Activated naive CD8-positive, alpha-beta T cell treated with anti-CD3 and anti-CD28 coated beads, Interleukin-2, amount 10 ng/mL, durations not matched to agents 7 days and 5 days (primary cell): ENCODE measurements at places on chromosomes 1 and 21.

DNA sequence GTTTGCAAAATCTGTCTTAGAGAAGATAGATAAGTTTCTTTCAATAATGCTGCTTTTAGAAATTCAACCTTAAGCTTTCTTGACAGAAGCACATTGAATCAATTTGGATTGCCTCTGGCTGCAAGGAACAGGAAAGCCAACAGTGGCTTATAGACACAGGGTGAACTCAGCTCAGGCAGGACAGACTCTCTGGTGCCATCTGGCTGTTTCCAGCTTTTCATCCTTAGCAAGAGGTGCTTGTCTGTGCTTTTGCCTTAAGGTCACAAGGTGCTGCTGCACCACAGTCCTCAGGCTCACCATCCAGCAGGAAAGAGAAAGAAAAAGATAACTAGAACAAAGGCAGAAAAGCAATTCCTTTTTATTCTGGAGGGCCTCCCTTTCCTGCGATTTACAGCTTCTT is 93.7 kb upstream of the ETS2 start:
- no peak for DNase-seq

DNA sequence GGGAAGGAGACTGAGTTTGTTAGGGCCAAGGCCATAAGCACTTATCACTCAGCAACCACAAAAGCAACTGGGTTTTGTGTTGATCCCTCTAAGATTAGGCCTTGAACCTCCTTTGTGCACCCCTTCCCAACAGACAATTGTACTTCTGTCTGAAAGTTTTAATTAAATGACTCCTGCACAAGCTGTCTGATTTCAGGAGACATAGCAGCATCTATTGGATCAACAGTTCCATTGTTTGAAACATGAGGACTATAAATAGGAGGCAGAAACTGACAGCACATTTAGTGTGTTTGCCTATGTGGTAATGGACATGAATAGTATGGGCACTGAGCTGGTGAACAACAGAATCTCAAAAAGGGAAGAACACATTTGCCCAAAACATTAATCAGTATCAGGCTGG is 167.3 kb upstream of the KCNJ6 start:
- DNase-seq = no peak

- DNase-seq = no peak
These were observed 3.1 kb downstream of the IL6R start for GRCh38 chr1:154408174-154408777.

GRCh38 chr1:109886827-109887226 is 23.8 kb upstream of the CSF1 start:
- DNase-seq = no peak

DNA sequence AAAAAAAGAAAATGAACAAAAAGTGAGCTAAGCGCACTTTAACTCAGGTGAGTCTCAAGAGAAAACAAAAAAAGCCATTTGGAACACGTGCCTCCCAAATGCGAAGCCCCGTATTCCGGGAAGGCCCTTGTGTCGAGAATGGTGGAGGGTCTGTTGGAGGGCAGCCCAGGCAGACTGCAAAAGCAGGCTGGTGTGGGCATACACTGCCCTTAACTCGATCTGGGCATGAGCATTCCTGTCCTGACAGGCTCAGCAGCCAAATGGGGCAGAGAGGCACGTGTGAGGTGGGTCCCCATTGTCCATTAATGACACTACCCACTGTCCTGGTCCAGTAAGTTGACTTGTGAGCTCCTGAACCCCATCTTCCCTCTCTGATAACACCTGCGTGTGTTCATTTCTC is 57.7 kb downstream of the EVA1C start:
- no peak for DNase-seq

- no peak for DNase-seq
These were observed 64.4 kb downstream of the TTLL7 start for GRCh38 chr1:83934550-83934949.

- no peak for DNase-seq
These were observed 1.5 kb upstream of the UQCRHL start for GRCh38 chr1:15808955-15809354.

DNA sequence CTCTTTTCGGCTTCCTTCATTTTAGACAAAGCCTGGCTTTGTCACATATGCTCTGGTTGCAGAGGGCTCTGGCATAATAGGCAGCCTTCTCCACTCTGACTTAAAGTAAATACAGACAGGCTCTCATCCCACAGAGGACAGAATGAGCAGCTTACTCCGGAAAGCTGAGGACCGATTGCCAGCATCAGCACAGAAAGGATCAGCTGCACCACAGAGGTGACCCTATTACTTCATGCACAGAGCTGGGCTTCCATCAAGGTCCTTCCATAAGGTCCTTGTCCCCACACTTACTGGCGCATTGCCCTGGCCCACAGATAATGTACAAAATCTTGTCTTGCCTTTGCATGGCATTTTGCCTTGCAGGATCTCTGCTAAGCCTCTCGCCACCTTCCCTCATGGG is 67.6 kb downstream of the SEC16B start:
- no peak for DNase-seq

GRCh38 chr1:50975436-50975835 is 5.4 kb downstream of the CDKN2C start:
- no peak for DNase-seq

DNA sequence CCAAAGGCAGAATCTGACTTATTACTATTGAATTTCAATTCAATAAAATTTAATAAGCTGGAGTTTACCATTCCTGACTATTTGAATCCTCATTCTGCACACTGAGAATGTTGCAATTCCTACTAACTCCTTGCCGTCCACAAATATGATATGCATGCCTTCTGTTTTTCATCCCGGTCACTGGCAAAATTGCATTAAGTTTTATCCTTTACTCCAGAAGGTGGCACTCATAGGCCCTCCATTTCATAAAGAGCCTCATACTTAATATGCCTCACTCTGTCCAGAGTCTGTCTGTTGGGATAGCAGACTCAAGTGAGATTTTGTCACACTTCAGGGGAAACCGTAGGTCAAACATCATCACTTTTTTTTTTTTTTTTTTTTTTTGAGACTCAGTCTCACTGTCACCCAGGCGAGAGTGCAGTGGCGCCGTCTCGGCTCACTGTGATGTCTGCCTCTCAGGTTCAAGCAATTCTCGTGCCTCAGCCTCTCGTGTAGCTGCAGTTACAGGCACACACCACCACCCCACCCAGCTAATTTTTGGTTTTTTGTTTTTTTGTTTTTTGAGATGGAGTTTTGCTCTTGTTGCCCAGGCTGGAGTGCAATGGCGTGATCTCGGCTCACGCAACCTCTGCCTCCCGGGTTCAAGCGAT is 27.3 kb downstream of the F11R start:
- DNase-seq = no peak
